ENCODE measurements at places on chromosomes 12 and 14. TPM values are rescaled to one million over a fixed set of nuclear protein-coding genes. Genes with fewer than 3 reads are reported as not detected.

The TSHR gene
- total RNA-seq = not detected

The LRRIQ1 gene
- total RNA-seq = not detected

The RECQL gene
- total RNA-seq = 8.7 TPM

The COL2A1 gene
- total RNA-seq = not detected

The SIX6 gene
- not detected for total RNA-seq

The ANKRD33 gene
- not detected for total RNA-seq

The TAS2R9 gene
- not detected for total RNA-seq

The KCNMB4 gene
- 3.4 TPM for total RNA-seq

The RGS6 gene
- 0.11 TPM for total RNA-seq

The TAPBPL gene
- 16.8 TPM for total RNA-seq

The VRTN gene
- not detected for total RNA-seq

The SLC25A47 gene
- not detected for total RNA-seq

The ACSM4 gene
- total RNA-seq = not detected

The TAS2R19 gene
- total RNA-seq = not detected

The TPPP2 gene
- not detected for total RNA-seq

The TSPAN8 gene
- total RNA-seq = 5.5 TPM

The GPR68 gene
- not detected for total RNA-seq

The NOC4L gene
- total RNA-seq = 9.2 TPM

The RDH16 gene
- total RNA-seq = 5.6 TPM

The LRP1-AS gene
- total RNA-seq = not detected

The OTOGL gene
- total RNA-seq = not detected

The RIMBP2 gene
- total RNA-seq = not detected

The MYF6 gene
- not detected for total RNA-seq

The KRT2 gene
- not detected for total RNA-seq

The PTCSC3 gene
- not detected for total RNA-seq

The YAF2 gene
- total RNA-seq = 14.2 TPM

The TBX3 gene
- 20.0 TPM for total RNA-seq

The ACVRL1 gene
- total RNA-seq = 308 TPM

Data from ascending aorta (tissue), 2 donors.